ENCODE measurements at places on chromosomes 5 and 9. TPM values are rescaled to one million over a fixed set of nuclear protein-coding genes. Genes with fewer than 3 reads are reported as not detected.

PRR7 gene
- polyA plus RNA-seq, result 7.6 TPM

MARCHF3 gene
- 7.0 TPM for polyA plus RNA-seq

LCN2 gene
- polyA plus RNA-seq, result 2.0 TPM

SPINK6 gene
- not detected for polyA plus RNA-seq

MARCHF6 gene
- 70.8 TPM for polyA plus RNA-seq

SLC44A1 gene
- 14.9 TPM for polyA plus RNA-seq

PCDHA9 gene
- polyA plus RNA-seq, result 1.1 TPM

SOHLH1 gene
- not detected for polyA plus RNA-seq

DBH gene
- polyA plus RNA-seq, result 0.26 TPM

PGM5 gene
- polyA plus RNA-seq, result not detected

SCGB3A2 gene
- polyA plus RNA-seq, result 256 TPM

SOWAHA gene
- polyA plus RNA-seq, result not detected

STOM gene
- 29.4 TPM for polyA plus RNA-seq

SHISAL2B gene
- polyA plus RNA-seq, result 21.1 TPM

COL23A1 gene
- polyA plus RNA-seq, result 4.8 TPM

AGTPBP1 gene
- polyA plus RNA-seq, result 32.0 TPM

TDRD7 gene
- polyA plus RNA-seq, result 1.7 TPM

GGTA1 gene
- 0.17 TPM for polyA plus RNA-seq

AIF1L gene
- 76.4 TPM for polyA plus RNA-seq
